ENCODE measurements at places on chromosomes 2 and 18.

GRCh38 chr2:160955578-160955977, 204.7 kb upstream of the TANK start:
- no peak for DNase-seq

DNA sequence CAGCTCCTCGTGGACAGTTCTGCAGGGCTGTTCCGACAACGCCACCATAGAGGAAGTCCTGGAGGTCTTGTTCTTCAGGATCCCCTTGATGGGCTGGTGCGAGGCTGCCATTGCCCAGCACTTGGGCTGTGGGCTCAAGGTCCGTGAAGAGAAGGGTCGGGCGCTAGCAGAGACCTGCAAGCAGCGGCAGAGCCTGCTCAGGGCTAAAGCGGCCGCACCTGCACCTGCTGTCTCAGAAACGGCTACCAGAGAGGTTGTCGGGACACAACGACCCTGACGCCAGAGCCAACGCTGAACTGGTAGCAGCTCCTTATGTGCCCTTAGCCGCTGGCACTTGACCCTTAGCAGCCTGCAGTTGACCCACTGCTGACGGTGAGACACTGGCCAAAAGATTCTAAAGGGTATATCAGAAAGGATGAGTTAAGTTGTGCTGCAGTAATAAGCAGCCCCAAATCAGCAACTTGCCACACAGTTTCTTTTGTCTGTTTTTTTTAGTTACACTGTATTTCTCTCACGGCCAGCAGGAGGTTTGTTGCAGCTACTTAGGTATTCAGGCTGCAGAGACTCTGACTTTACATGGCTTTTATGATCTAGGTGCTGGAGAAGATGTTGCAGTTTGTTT, 55.5 kb upstream of the ST6GAL2 start:
- no peak for DNase-seq

DNA sequence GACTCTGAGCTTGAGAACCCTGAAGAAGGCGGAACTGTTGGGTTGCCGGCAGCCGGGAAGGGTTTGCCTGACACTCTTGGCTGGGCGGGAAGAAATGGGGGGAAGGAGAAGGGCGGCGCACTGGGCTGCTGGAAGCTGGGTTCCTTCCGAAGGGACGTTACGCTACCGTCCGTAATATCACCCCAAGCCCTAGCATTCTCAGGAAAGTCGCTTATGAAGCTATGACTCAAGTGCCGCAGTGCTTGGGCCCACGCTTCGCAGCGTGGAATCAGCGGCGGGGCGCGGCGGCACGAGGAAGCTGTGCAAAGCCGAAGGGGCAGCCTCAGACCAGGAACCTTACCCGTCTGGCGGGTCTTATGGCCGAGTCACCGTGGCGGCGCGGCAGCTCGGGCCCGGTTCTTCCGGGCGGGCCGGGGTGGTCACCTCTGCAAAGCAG, 50.2 kb upstream of the SIGLEC15 start:
- no peak for DNase-seq

GRCh38 chr2:101230541-101231001, 22.1 kb upstream of the CNOT11 start:
- DNase-seq = no peak

DNA sequence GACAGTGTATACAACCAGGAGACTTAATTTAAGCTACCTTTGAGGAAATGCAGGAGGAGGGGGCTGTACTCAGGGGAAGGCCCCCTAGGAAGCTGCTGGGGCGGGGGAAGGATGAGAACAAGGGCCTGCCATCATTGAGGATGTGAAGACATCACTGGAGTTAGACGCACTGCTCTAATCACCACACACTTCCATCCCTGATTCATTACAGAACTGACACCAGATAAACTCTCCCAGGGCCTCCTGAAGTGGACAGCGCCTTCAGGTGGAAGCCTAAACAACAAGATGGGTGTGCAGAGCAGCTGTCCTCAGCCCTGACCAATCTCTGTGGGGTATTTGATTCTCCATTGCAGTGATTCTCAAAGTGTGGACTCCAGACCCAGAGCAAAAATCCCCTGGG, 30.6 kb upstream of the SLC35G4 start:
- DNase-seq = no peak

GRCh38 chr2:200350850-200351285, 44.4 kb downstream of the SPATS2L start:
- DNase-seq = no peak

GRCh38 chr2:9558948-9559381, 3.3 kb upstream of the ADAM17 start:
- peak; percentile 90 for DNase-seq

DNA sequence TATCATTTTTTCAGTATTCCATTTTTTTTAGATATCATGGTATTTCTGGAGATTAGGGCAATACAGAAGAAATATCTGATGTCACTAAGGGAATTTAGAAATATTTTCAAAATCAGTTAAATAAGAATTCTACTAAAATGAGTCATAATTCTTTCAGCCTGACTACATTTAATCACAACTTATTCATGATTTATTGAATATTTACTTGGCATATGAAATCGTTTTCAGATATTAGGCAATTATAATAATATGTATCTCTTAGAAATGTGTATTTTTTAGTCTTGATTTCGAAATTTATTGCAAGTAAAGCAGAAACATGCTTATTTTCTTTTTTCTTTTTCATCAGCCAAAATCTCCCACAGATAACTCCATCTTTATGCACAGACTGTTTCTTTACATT, 142.2 kb downstream of the CCDC102B start:
- DNase-seq = no peak

DNA sequence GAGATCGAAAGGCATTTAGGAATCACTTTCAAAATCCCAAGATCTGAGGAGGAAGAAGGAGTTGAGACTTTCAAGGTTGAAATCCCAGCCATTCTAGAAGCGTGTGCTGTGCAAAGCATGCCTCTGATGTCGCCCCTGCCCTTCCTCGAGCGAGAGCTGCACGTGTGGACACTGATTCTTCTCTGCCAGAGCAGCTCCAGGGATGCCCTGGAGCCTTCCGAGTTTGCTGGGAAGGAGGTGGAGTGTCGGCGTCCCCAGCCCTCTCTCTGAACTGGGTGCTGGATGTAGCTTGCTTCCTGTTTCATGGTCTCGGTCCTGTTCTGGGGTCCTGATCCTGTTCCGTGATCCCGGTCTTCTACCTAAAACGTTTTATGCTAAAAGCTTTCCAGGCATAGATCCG, 76.1 kb downstream of the TWIST2 start:
- no peak for DNase-seq

GRCh38 chr2:224580248-224580647, 4.9 kb downstream of the CUL3 start:
- no peak for DNase-seq

GRCh38 chr2:99648178-99648844, 158.5 kb upstream of the REV1 start:
- no peak for DNase-seq

DNA sequence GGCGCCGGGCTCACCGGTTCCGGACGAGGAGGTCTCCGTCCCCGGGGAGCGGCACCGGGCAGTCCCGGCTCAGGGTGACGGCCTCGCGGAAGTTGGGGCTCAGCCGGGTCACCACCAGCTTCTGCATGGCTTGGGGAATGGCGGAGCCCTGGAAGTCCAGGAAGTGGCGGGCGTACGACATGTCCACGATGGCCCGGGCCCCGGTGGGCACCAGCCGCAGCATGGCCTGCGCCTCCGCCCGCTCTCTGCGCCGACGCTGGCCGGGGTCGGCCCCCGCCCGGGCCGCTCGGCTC, 157 bp downstream of the PTGR3 start:
- DNase-seq = no peak

DNA sequence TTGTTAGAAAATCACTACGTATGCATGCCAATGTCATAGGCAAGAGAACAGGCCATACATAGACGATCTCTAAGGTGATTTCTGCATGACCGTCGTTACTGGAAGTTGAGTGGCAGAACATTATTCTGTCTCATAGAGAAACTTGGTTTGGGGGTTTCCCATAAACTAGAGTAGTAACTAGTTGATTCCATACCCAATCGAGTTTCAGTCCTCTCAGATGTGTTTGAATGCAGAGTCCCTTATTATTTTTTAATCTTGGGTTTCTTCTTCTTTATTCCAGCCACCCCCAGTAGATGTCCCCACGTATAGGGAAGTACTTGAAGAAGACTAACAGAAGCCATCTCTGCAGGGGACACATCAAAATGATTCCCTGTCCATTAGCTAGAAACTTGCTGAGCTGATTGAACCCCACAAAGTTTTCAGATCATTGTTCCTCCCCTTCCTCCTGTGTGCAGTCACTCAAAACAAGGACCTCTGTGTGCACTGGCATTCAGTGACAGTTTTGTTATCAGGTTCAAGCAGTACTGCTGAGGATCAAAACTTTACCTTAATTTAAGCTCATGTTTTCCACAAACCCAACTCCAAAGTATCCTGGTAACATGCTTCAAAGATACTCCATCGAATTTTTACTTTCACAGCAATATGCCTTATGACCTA, 68.4 kb upstream of the CDCA7 start:
- no peak for DNase-seq

DNA sequence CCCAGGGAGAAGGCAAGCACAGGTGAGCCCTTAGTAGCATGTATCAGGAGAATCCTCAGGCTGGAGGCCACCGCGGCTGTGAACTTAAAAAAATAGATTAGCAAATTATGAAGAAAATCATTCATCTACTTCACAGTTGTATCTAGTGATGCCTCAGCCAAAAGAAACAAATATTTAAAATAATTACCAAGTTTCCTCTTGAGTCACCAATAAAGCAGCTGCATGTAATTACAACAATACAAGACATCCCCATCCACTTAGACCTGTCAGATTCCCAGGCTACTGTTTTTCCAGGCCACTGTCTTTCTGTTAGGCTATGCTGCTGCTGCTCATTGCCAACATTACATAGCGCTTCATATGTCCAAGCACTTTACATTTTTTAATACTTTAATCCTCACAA, 54.6 kb upstream of the PHLPP1 start:
- DNase-seq = no peak

DNA sequence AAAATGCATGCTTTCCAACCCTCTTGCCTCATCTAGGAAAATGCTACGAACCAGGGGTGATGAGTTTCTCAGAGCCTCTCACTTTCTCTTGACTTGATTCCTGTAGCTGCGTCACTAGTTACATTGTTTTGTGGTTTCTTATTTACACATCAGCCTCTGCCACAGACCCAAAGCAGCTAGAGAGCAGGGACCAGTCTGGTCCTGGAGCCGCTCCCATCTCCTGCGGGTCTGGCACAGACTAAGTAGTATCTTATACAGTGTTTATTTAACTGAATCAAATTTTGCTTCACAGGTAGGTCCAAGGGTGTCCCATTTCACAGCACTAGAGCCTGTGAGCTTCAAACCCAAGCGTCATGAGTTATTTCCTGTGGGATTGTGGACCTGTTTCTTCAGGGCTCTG, 310.5 kb downstream of the MYCN start:
- no peak for DNase-seq

DNA sequence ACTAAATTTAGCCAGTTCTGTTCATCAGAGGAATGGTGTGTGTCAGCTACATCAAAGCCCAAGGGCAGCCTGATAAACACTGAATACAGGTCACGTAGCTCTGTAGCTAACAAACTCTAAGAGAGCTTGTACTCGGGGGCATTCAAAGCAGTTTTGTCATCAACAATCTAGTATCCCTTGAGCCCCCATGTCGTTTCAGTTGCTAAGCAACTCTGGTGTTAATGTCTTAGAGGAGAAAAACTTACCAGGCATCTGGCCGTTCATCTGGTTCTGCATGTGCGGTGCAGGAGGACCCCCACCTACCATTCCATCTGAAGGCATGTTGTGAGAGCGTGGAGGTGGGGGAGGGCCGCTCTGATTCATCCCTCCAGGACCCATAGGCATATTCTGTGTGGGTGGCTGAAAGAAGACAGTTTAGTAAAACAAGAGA, 33.1 kb downstream of the SS18 start:
- DNase-seq = no peak

GRCh38 chr18:41845563-41845962, 109.5 kb upstream of the PIK3C3 start:
- DNase-seq = no peak

GRCh38 chr2:20568501-20569463, 82.1 kb downstream of the HS1BP3 start:
- no peak for DNase-seq

DNA sequence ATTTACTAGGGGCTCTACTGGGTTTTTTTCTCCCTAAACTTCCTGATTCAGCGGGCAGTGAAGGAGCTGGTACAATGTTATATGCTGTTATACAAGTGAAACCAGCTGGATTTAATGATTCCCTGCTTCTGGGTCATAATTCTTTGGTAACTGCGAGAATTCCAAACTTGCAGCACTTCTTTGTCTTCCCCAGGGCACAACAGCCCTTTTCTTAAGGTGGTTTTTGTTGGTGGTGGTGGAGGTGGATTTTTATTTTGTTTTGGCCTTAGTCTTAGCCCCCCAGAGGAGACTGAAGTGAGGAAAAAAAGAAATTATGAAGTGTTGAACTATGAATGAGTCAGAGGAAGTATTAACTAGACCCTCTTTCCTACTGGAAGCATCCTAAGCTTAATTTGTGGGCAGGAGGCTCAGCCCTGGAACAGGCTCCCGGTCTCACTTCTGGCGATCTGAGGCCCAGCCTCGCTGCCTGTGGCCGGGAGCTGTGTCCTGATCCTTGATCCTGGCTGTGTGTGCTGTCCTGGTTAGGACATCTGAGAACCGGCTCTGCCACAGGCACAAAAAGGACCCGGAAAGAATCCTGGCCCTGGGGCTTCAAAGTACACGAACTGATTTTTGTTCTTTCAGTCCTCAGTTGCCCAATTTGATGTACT, 141.9 kb downstream of the LYPD6B start:
- no peak for DNase-seq

DNA sequence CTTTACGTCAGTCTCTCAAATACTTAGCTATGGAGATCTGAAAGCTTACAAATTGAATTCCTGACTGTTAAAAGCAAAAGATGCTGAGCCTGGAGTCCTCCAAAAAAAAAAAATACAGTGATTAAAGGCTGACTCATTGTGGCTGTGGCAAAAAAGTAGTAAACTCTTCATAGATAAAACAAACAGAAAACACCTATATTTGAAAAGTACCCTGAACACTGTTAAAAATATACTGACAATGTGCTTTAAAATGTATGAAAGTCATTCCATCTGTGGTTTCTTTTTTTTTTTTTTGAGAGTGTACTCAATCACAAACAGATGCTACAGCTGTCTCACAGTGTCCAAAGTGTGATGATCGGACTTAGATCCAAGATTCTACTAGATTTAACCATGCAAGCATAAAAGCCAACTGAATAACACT, 267.6 kb upstream of the CYP26B1 start:
- no peak for DNase-seq

GRCh38 chr2:54435325-54436226, 20.6 kb upstream of the SPTBN1 start:
- DNase-seq = no peak

DNA sequence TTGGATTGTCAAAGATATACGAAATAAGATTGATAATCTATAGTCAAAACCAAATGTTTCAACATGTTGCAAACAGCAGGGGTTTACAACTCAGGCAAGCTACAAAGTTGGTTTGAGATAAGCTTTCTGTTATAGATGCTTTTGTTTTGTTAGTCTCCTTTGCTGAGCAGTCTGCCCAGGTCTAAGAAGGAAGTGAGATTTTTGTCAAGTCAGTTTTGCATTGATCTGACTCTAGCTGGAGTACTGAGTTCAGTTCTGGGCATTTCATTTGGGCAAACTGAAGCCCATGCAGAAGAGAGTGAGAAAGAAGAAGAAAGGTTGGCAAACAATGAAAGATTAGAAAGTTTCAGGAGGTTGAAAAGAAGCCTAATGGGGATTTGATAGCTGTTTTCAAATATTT, 983.0 kb upstream of the SLC39A10 start:
- DNase-seq = no peak

- no peak for DNase-seq
Measured at GRCh38 chr2:158740127-158740526, 55.0 kb upstream of the DAPL1 start.

Data from Panc1 (cell line).